Progenitor cell of endocrine pancreas (in vitro differentiated cells): ENCODE measurements at places on chromosomes 2 and 18. TPM values are rescaled to one million over a fixed set of nuclear protein-coding genes. Genes with fewer than 3 reads are reported as not detected.

The SRD5A2 gene
- total RNA-seq: 0.07 TPM in 1 of 2 replicates, not detected in the other

The RAB6C gene
- total RNA-seq: 0.24 TPM in 1 of 2 replicates, not detected in the other

The NABP1 gene
- total RNA-seq: 6.4 TPM in 2 replicates

The SOX11 gene
- 146 and 154 TPM in 2 replicates for total RNA-seq

The GGCX gene
- total RNA-seq: 69.2 TPM in 2 replicates

The CTAGE1 gene
- not detected in 2 replicates for total RNA-seq

The CTNNA2 gene
- 8.5 and 10.2 TPM in 2 replicates for total RNA-seq

The NAPG gene
- total RNA-seq: 27.2 and 27.3 TPM in 2 replicates

The GPAT2 gene
- not detected in 2 replicates for total RNA-seq

The IL1F10 gene
- not detected in 2 replicates for total RNA-seq

The LAMA1 gene
- 257 and 299 TPM in 2 replicates for total RNA-seq

The SYT4 gene
- 4.6 and 4.8 TPM in 2 replicates for total RNA-seq

The LBX2 gene
- 7.3 and 9.3 TPM in 2 replicates for total RNA-seq

DNA sequence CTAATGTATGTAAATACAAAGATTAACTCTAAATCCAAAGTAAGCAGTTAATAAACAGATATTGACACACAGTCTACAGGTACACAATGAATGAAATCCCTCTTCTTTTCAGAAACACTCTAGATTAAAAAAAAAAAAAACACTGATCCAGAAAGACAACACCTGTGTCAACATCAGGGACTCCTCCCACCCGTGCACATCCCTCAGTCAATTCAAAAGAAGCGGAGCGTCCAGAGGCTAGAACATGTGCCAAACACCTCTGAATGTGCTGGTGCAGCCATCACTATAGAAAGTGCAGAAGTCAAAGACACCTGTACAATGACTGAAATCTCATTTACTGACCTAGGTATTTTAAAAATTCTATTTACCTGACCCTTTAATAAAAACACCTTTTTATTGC lies 622.6 kb upstream of the ID2 start:
- DNase-seq: no peak

DNA sequence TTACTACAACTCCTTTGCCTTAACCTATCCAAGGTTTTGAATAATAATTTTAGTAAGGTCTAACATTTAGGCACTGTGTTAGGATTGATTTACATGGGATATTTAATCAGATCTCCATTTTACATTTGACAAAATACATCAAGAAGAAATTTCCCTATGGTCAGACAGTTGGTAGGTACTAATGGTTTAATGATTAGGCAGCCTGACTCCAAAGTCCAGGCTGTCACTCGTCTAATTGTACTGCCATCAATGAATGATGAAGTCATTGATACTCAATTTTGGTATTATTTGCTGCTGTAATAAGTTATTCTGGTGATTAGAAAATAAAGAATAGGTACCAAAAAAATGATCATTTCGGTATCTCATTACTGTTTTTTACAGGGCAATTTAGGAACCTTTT lies 14.1 kb downstream of the BBS5 start:
- no peak for DNase-seq

DNA sequence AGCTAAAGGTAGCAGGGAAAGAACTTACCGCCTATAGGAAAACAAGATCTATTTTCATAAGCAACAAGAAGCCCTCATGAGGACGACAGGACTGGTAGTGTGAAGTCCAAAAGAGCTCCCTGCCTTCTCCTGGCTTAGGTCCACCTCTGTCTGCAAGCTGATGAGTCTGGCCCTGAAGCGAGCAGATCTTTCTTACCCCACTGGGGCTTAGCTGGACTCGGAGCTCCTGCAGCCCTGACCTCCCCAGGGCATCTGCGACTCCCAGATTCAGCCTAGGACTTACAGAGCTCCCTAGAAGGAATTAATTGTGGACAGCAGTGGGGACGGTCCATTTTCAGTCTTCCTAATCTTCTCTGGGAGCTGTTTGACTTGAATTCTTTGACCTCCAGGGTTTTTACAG lies 53.7 kb downstream of the MCFD2 start:
- DNase-seq: no peak

GRCh38 chr2:236673126-236673822 lies 103.6 kb downstream of the ACKR3 start:
- DNase-seq: peak; percentile 3

- no peak for DNase-seq
These were observed 35.6 kb upstream of the ZSWIM2 start for GRCh38 chr2:186884587-186884986.

DNA sequence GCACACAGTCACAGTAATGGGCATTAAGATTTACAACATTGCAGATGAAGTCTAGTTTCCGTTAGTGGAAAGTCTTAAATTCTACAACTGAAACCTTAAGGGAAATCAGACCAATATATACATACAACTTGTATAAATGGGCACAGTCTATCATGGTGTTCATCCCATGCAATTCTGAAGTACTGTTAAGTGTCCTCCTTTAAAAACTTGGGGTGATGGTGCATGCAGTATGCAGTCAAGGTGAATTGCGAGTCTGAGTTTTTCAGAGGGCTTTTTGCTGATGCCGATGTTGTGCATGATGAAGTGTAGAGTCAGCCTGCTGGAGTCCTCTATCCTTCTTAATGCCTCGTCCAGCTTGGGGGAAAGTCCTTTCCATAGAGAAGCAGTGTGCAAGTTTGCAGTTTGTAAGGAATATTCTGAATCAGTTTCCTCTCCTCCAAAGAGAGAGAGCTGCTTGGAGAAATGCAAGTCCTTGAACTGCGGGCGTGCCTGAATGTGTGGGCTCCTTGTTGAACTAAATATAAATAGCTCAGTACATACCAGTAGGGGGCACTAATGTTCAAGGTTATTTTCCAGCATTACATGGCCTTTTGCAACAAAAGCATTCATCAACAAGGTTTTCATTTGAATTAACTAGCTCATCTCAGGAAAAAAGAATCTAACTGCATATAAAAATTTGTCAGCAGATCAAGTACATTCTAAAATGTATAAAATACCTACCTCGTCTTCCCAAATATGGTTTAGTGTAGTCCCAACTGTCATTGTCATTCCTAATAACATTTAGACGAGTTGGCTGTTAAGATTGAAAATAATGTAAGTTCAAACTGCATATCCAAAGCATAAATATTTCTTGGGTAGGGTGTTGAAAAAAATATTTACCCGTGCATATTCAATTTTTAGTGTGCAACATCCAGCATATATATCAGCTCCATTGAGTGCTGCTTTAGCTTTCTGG lies 21.3 kb downstream of the HNRNPLL start:
- DNase-seq: no peak

DNA sequence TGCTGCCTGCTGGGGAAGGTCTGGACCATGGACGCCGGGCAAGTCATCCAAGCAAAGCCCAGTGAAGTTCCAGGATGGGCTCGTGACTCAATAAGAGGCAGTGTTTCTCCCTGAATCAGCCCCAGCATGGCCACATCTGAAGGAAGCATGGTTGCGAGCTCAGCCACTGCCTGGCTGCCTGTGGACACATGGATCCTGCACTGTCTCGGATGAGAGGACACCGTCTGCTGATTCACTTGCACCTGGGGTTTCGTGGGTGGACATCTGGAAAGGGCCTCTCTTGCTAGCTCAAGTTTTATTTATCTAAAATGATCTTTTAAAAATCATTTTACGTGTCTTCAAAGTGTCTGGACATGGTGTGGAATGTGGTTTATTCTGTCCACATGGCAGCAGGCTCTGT lies 224.8 kb upstream of the FN1 start:
- no peak for DNase-seq

DNA sequence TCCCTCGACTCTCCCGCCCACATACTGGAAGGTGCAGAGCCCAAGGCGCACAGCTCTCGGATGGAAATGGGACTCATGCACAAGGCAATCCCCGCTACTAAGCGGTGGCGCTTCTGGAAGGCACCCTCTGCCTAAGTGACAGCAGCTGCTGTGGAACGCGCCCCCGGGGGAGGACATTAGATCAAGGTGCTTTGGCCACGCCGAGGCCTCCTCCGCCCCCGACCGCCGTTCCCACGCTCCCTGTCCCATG lies 202 bp downstream of the MCEE start:
- no peak for DNase-seq

DNA sequence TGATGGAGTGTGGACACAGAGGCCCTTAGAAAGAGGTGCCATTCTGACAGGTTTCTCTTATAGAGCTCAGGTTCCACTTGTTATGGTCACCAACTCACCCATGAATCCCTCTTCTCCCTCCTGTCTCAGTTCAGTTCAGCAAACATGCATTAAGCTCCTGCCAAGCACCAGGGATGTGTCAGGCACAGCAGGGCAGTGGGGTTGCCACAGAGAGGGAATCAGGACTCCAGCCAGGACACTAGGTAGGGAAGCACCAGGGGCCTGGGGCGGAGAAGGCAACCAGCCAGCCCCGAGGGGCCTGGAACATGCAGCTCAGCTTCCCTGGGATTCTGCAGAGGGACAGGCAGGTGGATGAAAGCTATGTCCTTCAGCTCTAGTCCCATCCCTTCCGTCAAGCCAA lies 44.6 kb downstream of the TOGARAM2 start:
- no peak for DNase-seq

DNA sequence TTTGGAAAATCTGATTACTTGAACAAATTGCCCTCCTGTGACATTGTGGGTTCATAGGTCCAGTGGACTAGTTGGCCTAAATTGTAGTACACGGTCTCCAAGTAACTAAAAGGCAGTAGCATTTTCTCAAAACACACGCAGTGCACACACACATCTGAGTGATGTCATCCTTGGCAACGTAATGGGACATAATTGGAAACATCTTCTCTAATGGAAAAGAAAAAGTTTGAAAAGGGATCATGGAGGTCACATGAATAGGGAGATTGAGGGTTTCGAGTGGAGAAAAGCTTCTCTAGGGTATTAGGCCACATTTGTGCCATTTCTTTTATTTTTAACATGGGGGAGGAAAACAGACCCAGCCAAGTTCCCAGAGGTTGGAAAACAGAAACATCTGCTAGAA lies 93.3 kb downstream of the MAP4K4 start:
- DNase-seq: no peak

- no peak for DNase-seq
These were observed 105.5 kb upstream of the CCDC68 start for GRCh38 chr18:55064760-55065159.

DNA sequence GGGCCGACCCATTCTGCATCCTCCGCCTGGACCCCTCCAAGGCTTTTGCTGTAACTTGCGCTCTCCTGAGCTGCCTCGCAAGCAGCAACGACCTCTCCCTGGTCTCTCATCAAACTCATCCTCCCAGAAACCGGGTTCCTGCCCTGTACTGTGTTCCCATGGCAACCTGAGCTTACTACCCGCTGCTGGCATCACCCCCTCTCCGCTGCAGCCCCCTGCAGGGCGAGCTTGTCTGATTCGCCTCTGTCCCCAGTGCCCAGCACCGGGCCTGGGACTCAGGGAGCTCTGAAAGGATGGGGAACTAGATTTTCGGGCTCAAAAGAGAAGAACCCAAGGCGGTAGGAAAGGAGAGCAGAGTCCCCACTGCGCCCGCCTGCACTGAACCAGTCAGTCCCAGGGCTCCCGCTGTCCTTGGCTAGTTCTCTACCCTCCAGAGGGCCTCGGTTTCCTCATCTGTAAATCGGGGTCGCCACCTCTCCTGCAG lies 463 bp downstream of the HS1BP3 start:
- DNase-seq: no peak

- DNase-seq: no peak
These were observed 510.6 kb downstream of the SOX11 start for GRCh38 chr2:6202756-6203155.

DNA sequence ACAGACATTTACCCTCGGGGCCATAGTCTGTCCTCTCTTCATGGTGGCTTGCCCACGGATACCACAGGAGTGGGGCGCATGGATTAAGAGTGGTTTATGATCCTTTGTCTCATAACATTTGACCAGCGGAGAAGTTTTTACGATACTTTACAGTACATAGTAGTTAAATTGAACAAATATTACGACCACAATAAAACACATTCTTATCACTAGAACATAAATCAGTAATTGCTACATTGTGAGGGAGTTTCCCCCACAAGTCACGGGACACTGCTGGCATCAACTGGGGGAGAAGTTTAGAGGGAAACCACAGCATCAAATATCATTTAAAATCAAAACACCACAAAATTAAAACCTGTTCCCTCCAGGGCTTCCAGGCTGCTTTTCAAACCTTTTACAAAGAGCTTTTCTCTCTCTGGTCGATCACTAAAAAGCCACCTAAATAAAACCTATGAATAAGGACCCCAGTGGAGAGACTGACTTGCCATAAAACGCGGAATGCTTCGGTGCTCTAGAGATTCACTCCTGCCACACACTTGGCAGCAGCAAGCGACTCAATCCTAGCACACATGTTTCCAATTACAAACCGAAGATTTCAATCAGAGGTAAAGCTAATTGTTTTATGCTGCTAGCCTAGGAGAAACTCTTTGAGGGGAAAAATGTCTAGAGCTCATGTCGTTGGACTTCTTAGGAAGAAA lies 173.7 kb upstream of the HNRNPA3 start:
- no peak for DNase-seq

- DNase-seq: no peak
These were observed 891 bp upstream of the NR4A2 start for GRCh38 chr2:156333274-156333950.

DNA sequence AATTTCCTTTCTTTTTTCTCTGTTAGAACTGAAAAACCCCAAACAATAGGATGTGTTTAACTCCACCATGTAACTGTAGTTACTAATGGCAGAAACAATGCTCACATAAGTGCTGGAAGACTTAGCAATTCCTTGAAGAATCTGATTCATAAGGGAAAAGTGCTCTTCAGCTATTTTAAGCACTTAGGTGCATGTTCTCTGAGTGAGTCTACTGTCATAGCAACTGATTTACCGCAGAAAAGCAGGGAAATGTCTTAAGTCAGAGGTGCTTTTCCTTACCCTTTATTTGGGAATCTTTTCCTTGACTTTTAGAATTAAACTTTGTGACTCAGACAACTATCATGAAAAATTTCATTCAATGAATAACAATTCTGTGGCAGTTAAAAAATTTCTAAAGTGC lies 65.4 kb upstream of the NABP1 start:
- no peak for DNase-seq

DNA sequence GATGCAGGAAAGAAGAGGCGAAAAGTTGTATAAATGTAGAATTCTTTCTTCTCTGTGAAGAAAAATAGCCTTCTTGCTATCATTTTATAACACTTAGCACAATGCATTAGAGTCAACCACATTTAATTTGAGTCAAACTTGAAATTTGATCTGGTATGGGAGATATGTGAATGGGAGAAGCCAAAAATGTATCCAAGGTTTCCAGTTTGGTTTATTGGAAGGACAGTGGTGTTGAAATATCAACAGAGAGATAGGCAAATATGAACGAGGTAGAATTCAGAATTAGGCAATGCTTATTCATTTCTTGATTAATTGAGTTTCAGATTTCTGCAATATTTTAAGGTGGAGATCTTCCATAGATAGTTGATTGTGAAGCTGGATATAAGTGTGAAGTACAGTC lies 991.9 kb upstream of the CHAC2 start:
- no peak for DNase-seq
